Ovary (tissue), 10 donors: ENCODE measurements at places on chromosomes 5 and 9. TPM values are rescaled to one million over a fixed set of nuclear protein-coding genes. Genes with fewer than 3 reads are reported as not detected.

DNA sequence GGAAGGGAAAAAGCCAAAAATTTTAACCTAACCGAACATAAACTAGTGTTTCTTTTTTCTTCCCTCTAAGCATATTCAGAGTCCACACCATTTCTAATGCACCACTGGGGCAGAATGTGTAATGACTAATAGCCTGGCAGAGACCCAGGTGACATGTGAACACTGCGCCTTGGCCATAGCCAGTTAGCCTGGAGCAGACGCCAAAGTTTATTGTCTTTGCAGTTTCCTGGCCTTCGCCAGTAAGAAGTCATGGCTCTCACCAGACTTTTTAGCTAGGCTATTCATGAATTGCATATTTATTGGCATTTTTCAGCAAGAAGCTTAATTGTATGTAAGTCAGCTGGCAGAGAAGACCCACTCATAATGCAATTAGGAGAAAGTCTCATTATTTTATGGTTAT, 182.8 kb upstream of the SLC27A6 start:
- no peak for DNase-seq

Gene TBCA
- 277 TPM for polyA plus RNA-seq

GRCh38 chr5:138875552-138875875, 379 bp upstream of the LRRTM2 start:
- DNase-seq, result no peak

DNA sequence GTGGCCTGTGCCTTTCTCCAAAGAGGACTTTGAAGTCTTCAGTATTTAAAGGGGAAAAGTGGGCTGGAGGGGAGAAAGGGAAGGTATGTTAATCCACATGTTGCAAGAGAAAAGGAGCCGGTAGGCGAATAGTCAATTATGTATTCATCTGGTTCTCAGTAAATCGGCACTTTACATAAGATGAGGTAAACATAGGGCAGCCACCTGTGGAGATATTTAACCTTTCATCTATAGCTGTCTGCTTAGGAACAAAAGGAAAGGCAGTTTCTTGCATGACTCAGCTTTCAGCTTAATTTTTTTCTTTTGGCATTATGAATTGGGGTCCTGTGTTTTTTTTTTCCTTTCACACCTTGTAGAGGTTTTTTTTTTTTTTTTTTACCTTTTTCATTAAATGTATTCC, 42.2 kb downstream of the FGD3 start:
- no peak for DNase-seq

DNA sequence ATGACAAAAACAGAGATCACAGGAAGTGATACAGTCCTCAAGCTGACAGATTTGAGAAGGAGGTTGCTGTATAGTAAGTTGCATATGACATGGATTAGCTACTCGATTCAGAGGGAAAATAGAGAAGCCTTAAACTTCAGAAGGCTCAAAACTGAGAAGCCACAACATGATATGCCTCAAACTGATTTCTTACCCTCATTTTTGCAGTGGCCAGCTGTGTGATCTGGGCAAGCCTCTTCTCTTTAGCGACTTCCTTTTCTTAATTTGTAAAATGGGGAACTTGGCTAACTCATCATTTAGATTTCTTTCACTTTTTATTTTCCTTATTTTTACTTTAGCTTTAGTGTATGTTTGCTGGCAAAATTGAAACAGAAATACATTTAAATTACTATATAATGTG, 421.1 kb downstream of the KIF4B start:
- no peak for DNase-seq

DNA sequence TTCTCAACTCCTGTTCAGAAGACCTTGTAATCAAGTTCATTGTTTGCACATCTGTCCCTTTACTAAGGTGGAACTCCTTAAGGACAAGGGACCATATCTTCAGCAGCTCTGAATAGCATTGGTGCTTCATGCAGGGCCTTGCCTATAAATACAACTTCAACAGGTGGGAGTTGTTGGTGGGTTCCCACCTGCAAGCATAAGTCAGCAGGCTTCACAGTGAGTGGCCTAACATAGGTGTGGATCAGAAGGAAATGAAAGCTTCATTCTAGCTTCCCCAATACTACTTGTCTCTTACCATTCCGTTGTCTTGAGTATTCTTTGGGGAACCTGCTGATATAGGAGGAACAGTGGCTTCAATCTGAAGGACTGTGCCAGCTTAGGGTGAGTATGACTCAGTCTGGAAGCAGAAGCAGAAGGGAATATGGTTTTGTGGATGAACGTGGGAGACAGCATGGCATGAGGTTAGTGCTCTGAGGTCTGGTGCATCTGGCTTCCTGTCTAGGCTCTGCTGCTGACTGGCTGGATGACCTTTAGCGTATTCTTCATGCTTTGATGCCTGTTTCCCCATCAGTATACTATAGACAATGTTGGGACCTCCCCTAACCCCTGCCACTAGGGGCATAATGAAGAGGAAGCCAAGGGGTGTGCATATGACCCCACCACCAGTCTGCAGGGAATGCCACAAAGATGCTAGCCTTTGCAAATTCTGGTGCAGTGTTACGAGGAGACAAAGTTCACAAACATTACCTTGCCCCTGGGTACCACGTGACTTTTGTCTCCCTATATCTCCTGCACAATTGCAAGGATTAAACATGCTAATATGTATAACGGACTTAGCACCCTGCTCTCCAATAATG, 192.3 kb downstream of the PALM2AKAP2 start:
- no peak for DNase-seq

DNA sequence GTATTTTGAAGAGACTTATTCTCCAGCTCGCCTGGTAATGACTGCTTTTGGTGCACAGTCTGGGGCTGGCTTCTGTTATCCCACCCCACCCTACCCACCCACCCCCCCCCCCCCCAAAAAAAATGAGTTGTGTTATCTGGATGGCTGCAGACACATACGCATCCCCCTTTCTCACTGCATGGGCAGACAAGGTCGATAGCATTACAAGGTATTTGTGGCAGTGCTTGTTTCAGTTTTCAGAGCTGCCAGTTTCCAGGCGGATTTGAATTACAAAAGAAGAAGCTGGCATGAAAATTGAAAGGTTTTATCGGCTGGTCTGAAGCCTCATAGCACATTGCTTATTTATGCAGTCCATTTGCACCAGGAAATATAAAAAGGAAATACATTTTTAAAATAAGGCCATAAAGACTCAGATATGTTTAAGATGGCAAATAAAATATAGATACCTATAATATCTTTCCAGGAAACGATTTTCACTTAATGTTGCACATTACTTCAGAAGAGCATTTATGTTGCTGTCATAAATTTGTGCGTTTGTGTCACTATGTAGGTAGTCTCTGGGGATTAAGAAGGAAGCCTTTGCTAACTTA, 85.1 kb upstream of the GRHPR start:
- DNase-seq, result no peak

Gene CBY3
- polyA plus RNA-seq, result not detected

Gene SSBP2
- polyA plus RNA-seq, result 40.5 TPM

Gene NSD1
- polyA plus RNA-seq, result 28.0 TPM

GRCh38 chr9:21096172-21096900, 18.6 kb upstream of the IFNB1 start:
- DNase-seq, result no peak

GRCh38 chr9:127897193-127897692, 2.2 kb downstream of the ST6GALNAC6 start:
- peak; percentile 95 for DNase-seq

Gene HAVCR2
- 12.0 TPM for polyA plus RNA-seq

Gene PCDHGA1
- polyA plus RNA-seq, result 0.29 TPM

DNA sequence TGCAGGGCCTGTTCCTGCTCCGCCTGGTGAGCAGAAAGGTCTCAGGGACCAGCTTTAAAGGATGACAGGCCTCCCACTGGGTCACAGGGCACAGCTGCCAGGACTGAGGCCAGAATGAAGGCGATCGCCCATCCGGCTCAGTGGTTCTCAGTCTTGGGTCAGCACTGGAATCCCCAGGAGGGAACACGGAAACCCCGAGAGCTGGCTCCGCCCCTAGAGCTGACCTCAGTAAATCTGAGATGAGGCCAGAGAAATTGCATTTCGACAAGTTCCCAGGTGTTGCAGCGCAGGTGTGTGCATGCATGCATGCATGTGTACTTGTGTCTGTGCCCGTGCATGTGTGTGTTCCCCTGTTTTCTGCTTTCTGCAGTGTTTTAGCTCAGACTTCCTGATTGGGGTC, 47.2 kb upstream of the KCNMB1 start:
- no peak for DNase-seq

Gene SLC34A1
- polyA plus RNA-seq, result not detected

GRCh38 chr9:97984188-97985057, 1.3 kb downstream of the ANP32B start:
- DNase-seq, result peak; percentile 87

- no peak for DNase-seq
Observed at GRCh38 chr9:127792417-127793031, 6.7 kb downstream of the CDK9 start.

GRCh38 chr5:104652271-104652861, 1089.8 kb upstream of the NUDT12 start:
- no peak for DNase-seq

GRCh38 chr5:38809388-38810359, 36.1 kb upstream of the OSMR start:
- peak; percentile 88 for DNase-seq

GRCh38 chr9:108850293-108850897, 5.4 kb downstream of the ACTL7B start:
- DNase-seq, result no peak

- no peak for DNase-seq
Observed at GRCh38 chr9:37382161-37382981, 40.1 kb upstream of the GRHPR start.

Gene ADAMTSL2
- 0.27 TPM for polyA plus RNA-seq

DNA sequence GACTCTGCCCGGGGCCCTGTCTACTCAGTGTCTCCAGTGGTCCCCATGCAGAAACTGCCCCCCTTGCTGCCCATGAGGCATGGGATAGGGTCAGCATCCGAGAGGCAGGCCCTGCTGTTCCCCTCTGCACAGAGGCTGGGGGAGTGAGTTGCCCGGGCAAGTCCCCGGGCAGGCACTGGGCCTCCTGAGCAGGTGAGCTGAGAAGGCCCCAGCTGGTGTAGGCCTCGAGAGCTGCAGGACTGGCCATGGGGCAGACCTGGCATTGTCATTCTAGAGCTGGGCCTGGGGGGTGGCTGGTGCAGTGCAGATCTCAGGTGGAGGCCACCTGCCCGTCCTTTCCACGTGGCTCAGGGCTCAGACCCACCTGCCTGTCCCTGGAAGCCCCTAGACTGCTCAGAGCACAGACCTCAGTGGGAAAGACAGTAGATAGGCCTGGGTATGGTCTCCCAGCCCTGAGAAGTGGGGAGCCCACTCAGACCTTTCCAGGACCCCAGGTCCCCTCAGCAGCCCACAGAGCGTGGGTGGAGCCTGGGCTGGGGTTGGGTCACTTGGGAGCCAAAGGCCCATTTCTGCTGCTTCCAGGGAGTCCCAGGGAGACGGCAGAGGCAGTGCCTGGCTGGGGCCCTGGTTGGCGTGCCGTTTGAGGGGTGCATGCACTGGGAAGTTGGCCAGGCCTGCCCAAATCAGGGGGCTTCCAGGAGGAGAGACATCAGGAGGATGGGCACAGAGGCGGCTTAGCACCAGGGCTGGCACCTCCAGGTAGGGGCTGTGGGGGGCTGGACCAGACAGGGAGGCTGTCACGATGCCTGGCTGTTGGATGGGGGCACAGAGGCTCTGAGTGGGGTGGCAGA, 4.8 kb upstream of the NOTCH1 start:
- DNase-seq, result no peak

- no peak for DNase-seq
Observed at GRCh38 chr5:179139111-179139935, 79.2 kb downstream of the ZNF354C start.

Gene RORB
- polyA plus RNA-seq, result 0.60 TPM

DNA sequence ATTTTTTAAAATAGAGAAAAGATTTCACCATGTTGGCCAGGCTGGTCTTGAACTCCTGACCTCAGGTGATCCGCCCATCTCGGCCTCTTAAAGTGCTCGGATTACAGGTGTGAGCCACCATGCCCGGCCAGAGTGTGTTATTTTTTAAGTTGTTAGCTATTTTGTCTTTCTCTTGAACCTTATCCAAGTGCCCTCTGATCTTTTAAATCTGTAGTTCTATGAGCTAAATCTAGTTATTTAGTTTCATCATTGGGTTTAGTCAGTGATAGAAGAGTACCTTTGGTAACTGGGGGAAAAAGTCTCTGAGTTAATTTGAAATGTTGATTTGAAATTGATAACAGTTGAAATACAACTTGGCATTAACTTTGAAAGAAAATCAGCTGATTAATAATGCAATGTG, 88.3 kb downstream of the NNT start:
- DNase-seq, result no peak

Gene SPAG8
- polyA plus RNA-seq, result 2.1 TPM

- no peak for DNase-seq
Observed at GRCh38 chr5:44565902-44566301, 176.7 kb upstream of the FGF10 start.

DNA sequence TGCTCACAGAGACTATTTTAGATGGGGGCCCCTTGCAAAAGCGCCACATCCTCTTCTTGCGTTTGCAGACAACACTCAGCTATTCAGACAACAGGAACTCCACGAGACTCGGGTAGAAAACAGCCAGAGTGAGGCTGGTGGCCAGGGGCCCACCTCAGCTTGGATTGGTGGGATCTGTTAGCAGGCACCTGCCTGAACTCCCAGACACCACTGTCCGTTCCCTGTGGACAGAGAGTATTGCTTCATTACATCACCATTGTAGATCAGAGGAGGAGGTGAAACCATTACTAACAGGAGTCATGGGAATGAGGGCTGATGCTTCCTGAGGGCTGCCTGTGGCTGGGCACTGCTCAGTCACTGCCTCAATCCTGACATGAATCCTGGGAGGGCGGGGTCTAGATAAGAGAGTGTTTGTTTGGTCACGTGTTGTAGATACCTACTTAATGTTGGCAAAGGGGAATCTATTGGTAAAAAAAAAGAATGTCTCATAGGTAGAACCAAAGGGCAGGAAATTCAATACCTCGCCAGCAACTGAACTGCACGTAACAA, 4.4 kb upstream of the RAPGEF1 start:
- no peak for DNase-seq

- DNase-seq, result no peak
Observed at GRCh38 chr9:123365287-123365880, 9.4 kb downstream of the CRB2 start.

GRCh38 chr5:148984345-148984744, 78.5 kb downstream of the SH3TC2 start:
- DNase-seq, result no peak

Gene IL5
- not detected for polyA plus RNA-seq

DNA sequence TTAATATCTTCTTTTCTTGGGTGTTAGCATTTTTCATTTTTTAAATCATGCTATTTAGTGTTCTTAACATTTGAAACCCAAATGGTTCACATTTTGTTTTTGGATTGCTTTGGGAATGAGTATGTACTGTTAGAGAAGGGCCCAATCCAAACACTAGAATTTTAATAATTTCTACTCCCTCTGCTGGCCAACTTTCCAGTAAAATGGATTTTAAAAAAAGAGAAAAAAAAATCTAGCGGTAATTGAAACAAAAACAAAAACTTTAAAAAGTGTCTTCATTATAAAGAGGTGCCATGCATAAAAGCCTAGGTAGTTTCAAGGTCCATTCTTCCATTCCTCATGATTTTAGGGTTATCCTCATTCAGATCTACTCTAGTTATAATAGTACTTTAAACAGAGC, 32.1 kb upstream of the RICTOR start:
- no peak for DNase-seq
